ENCODE measurements at places on chromosomes 7 and 10. TPM values are rescaled to one million over a fixed set of nuclear protein-coding genes. Genes with fewer than 3 reads are reported as not detected.

Gene MTERF1
- 17.3 TPM for total RNA-seq

Gene LRRN3
- total RNA-seq = not detected

GRCh38 chr10:2556883-2557282, 510.5 kb upstream of the PFKP start:
- no peak for DNase-seq

DNA sequence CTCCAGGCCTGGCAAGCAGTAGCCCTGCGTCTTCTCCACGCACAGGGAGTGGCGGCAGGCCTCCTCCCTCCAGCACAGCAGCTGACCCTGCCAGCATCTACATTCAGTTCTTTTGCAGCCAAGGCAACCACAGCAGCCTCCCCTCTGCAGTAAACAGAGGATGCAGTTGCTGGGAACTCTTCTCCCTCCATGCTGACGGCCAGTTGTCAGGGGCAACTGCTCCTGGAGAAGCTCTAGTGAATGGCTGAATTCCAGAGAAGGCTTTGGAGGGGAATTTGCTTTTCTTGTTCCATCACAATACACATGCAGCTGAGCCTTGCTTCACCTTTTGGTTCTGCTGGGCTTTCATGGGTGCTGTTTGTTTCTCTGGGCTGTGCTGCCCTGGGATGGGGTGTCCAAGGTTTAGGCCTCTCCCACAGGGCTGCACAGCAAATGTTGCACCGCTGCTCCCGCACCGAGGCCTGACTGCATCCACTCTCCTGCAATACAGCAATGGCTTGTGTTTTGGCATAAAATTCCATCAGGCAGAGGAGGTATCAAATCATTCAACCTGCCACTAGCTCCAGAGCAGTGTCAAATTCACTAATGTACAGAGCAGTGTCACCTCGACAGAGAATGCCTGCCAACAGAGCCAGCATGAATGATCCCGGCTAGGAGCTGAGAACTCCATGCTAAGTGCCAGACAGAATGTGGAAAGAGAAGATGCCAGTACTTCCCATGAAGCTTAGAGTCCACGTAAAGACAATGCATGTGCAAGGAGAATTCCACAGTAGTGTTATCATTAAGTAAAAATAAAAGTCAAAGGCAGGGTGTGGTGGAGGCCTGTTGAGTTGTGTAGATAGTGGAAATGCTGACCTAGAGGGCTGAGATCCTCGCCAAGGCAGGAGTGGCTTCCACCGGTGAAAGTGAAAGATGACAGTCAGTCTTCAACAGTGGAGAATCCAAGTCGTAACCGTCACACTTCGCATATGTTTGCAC, 399.6 kb downstream of the DPP6 start:
- peak; percentile 60 for DNase-seq

DNA sequence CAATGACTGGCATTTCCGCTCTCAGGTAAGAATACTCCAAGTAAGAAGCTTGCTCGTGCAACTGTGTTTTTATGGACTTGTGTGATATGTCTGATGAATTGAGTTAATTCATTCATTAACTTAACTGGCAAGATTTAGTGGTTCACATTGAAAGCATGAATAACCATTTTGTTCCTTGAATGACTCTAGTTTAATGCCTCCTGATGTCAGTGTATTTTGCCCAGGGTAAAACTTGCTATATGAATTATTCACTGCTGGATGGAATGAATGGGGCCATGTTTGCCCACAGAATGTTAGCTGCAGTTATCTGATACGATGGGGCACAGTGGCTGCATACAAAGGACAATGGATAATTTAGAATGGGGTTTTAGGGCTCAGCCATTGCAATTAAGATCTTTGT, 124.1 kb downstream of the ZNF365 start:
- DNase-seq = no peak

Gene CAMK2B
- not detected for total RNA-seq

DNA sequence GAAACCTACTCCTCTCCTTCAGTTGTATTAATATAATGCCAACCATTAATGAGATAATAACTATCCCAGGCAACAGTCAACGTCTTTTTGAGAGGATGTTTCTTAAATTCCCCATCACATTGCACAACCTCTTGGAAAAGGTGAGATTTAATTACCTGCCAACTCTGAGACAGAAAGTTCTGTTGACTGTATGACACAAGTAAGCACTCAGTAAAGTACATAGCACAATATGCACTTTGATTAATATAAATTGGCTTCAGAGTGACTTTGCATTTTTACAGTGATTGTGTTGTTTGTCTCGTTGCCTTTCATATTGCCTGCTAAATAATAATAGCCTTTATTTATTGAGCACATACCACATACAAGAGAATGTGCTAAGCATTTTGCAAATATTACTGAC, 46.7 kb downstream of the CAV1 start:
- no peak for DNase-seq

GRCh38 chr10:61901829-61902444, 438 bp downstream of the ARID5B start:
- DNase-seq = peak; percentile 75

- DNase-seq = no peak
Observed at GRCh38 chr10:30072068-30072467, 12.7 kb upstream of the JCAD start.

Gene MKX
- 0.20 TPM for total RNA-seq

DNA sequence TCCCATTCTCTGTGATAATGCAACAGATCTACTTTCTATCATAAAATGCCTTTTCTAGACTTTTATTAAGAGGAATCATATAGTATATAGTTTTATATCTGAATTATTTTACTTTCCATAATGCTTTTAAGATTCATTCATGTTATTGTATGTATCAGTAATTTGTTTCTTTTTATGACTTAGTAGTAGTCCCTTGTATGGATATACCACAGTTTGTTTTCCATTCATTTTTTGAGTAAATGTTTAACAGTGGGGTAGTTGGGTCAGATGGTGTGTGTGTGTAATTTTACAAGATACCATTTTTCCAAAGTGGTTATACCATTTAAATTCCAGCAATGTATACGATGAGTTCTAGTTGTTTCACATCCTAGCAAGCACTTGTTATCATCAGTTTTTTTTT, 10.4 kb downstream of the PIK3CG start:
- DNase-seq = no peak

Gene CFTR
- 0.47 TPM for total RNA-seq

GRCh38 chr7:6622134-6622710, 6.8 kb downstream of the ZNF853 start:
- no peak for DNase-seq

- DNase-seq = peak; percentile 65
Observed at GRCh38 chr7:123580406-123581161, 21.0 kb upstream of the ASB15 start.

DNA sequence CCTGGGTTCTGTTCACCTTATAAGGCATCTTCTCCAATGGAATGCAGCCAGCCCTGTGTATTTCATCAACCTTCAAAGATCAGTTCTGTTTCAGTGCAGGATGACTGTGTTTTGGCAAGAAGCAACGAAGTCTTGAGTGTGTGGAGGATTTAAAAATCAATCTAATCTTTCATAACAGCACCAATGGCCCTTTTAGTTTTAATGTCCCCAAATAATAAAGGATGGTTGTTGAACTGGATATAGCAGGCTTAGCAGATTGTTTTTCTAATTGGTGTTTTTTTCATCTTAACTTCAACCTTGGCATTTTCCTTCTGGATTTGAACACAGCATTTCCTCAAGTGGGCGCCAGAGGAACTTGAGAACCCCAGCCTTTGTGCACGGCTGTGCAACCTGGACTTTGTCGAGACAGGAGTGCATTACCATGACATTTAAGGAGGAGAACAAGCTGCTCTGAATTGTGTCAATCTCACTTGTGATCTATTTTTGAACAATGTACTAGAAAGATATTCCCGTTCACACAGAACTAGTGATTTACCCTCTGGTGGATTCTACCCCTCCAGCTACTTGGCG, 313.3 kb upstream of the AKR1E2 start:
- DNase-seq = no peak

DNA sequence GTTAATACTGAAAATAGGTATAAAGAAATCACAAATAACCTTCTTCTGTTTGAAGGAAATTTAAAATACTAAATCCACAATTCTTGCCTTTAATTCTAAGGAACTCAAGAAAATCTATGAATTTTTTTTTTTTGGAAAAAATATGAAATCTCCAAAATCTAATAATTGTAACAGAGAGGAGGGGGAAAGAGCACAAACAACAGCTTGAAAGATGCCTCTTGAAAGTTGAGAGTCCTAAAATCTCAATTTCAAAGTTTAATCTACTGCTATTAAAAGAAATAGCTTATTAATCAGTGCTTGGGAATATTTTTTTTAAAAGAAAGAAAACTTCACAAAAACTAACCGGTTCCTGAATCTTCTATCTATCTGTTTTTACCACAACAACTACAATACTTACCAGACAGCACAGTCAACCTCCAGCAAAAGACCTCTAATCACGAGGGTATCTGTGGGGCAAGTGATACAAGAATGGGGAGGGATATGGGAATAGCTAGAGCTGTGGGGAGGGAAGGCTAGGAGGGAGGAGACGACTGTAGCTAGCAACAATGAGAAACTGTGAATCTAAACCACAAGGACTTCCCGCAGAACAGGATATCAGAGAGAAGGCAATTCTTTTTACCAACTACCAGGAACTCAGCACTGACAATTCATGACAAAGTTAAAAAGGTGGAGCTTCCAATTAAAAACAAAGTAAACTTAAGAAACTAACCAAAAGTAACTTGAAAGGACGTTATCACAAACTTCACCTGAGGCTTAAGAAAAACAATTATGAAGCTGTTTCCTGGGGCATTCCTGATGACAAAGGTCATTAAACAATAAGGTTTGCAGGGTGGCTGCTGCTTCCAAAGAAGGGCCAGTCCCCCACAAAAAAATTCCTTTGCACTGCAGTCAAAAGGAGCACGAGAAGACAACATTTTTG, at the start of gene USP54:
Gene USP54 (minus strand): TSS at position 462 of the 919 bp plus-strand sequence. CDS start 15,684 bp downstream, outside the sequence.
- peak; percentile 81 for DNase-seq

DNA sequence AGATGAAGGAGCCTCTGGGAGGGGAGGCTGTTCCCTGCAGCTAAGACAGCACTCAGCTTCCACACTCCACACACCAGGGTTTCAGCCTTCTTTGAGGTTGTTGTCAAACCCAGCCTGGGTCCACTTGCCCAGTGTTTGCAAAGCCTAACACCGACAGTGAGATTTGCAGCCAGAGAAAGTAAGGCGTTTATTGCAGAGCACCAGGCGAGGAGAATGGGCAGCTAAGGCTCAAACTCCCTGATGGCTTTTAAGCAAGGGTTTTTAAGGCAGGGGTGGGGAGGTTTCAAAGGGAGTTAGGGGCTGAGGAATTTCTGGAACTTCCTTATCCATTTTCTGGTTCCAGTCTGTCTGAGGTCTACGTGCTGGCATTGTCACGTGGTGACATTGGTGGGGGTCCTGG, 4.7 kb upstream of the ZNF775 start:
- peak; percentile 77 for DNase-seq

DNA sequence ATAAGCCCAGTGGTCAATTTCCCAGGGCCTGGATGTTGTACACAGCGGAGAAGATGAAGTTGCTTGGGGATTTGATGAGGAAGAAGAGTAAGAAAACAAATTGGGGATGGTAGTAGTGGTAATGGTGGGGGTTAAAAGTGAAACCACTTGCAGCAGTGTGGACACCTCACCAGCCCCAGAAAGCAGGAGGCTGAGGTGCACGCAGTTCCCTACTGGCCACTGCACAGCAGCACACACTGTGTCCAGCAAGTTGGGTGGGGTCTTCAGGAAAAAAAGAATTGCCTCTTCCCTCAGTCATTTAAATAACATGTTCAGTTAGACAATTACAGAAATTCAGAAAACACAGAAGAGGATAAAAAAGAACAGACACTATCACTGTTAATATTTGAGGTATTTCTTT, 96.6 kb downstream of the TAX1BP1 start:
- no peak for DNase-seq

DNA sequence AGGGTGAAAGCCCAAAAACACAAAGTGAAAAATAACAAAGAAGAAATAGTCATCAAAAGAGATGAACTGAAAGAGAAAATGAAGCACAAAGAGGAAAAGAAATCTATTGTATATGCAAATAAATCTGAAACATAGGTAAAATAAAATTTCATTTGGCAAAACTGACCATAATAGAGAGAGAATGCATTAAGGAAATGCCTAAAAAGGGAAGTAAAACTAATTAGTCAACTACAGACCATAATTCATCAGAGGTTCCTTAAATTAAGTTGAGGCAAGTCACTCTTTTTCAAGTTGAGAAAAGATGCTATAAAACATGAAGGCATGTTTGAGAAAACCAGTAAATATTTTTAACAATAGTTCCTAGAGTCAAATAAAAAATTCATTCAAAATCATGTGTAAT, 233.3 kb downstream of the LRRN3 start:
- no peak for DNase-seq

GRCh38 chr10:22253580-22253882, 35.7 kb upstream of the EBLN1 start:
- DNase-seq = no peak

Gene GRID2IP
- total RNA-seq = 4.5 TPM

DNA sequence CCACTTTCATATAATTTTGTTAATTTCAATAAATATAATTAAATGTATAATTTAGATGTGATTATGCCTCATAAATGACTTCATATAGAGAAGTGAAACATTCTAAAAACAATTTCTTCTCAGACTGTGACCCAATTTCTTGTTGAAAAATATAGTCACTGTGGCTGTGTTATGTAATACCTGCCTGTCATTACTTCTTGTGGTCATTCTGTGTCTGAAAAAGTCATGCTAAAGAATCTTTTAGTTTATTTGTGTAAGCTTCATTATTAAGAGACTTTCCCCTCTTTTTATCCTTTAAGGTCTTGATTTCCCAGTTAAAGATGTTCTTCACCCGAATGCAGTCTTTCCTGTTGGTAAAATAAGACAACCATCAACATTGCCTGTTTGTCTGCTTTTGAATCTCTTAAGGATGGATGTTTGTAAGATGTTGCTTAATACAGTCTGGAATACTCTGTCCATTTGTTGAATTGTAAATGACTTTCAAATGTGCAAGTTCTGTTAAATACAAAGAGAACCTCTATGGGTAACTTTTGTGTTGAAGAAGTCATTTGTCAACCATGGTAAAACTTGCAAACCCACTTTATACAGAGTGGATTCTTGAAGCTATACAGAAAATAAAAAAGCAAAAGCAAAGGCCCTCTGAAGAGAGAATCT, 16.0 kb downstream of the KAT6B start:
- DNase-seq = no peak

Gene CUBN
- 0.75 TPM for total RNA-seq

Gene EPHA1
- total RNA-seq = 70.0 TPM

- no peak for DNase-seq
Observed at GRCh38 chr10:90148116-90148855, 446.9 kb downstream of the KIF20B start.

- DNase-seq = no peak
Observed at GRCh38 chr7:132398253-132398925, 177.9 kb downstream of the PLXNA4 start.

Data from endodermal cell (in vitro differentiated cells).